NCI-H446 (cell line): ENCODE measurements at places on chromosomes 1 and 21.

GRCh38 chr1:168795681-168796080 lies 66.7 kb upstream of the DPT start:
- no peak for DNase-seq

- peak; percentile 70 for DNase-seq
Measured at GRCh38 chr1:61081686-61082310, 563 bp upstream of the NFIA start.

GRCh38 chr21:43808832-43809251 lies 19.5 kb downstream of the RRP1 start:
- DNase-seq: no peak

DNA sequence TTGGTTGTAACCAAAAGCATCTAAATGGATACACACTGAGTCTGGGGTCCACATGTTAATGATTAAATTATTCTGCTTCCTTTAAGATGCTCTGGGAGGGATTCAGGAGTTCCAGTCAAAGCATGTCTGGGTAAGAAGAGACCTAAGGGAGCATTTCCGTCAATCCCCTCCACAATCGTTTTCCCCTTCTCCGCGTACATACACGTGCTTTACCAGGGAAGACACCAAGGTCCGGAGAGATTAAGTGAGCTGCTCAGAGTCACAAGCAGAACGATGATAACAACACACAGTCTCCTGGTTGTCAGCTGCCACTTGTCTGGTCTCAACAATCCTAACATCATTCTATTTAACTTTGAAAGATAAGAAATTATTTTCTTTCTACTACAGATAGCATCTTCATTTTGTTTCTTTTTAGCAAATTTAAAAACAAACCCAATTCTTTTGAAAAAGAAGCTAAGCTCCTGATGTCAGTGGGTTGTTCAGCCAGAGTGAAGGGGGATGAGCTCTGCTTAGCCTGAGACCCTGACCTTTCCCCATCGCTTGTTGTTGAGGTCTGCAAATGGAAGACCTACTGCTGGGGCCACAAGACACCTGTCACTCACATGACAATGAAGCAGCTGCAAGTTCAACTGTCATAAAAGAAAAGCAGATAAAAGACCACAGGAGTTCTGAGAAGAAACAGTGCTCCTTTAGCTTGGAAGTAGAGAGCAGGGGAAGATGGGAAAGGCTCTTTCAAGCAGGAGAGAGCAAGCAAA lies 4.5 kb downstream of the PAFAH2 start:
- no peak for DNase-seq

- no peak for DNase-seq
Measured at GRCh38 chr1:108554682-108555427, 5.0 kb upstream of the EEIG2 start.

- no peak for DNase-seq
Measured at GRCh38 chr1:13763222-13763621, 63.2 kb downstream of the PRDM2 start.

GRCh38 chr21:41166884-41167283 lies 1.1 kb upstream of the BACE2 start:
- DNase-seq: no peak

DNA sequence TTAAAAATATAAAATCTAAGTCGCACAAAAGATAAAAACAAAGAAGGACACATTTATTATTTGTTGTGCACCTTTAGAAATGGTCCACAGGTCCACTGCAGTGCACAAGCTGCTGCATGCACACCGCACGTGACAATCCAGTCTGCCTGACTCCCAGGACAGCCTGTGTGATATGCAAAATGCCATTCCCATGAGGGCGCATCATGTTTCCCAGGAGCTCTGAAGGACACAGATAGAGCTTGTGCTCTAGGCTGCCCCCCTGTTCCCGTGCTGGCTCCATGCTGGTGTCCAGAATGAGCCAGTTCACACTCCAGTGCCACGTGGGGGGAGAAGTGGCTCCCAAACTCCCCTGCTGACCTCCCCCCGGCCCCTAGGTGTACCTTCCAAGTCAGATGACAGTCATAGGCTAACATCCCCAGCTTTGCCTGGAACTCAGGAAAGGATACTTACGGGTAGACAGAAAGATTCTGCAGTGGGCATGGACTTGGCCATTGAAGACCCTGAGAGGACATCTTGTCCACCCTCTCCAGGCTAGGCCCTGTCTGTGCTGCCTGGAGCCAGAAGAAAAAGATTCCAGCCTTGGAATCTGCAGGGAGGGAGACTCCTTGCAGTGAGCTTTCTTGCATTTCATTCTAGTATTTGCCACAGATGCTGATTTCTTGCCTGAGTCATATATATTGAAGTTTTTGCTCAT lies 26.3 kb downstream of the RAB7B start:
- no peak for DNase-seq

DNA sequence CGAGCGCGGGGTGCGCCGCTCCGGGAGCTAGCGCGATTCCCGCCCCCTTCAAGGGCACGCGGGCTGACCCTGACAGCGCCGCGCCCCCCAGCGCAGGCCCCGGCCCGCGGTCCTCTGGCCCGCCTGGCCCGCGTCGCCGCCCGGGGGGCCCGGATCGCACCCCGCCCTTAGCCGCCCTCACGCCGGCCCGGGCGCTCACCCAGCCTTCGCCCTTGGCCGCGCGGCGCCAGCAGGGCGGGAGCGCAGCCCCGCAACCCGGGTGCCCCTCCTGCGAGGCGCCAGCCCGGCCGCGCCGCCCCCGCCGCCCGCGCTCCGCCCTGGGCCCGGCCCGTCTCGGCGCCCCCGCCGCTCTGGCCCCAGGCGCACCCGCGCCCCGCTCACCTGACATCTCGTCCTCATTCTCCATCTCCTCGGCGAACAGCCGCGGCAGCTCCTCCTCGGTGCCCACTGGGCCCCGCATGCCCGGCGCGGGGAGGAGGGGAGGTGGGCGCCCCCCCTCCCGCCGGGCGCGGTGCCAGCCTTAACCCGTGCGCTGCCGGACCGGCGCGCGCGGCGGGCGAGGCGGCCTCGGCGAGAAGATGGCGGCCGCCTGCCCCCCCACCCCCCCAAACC lies 451 bp downstream of the CHD5 start:
- DNase-seq: peak; percentile 38

- no peak for DNase-seq
Measured at GRCh38 chr1:159084867-159085266, 8.3 kb upstream of the AIM2 start.

DNA sequence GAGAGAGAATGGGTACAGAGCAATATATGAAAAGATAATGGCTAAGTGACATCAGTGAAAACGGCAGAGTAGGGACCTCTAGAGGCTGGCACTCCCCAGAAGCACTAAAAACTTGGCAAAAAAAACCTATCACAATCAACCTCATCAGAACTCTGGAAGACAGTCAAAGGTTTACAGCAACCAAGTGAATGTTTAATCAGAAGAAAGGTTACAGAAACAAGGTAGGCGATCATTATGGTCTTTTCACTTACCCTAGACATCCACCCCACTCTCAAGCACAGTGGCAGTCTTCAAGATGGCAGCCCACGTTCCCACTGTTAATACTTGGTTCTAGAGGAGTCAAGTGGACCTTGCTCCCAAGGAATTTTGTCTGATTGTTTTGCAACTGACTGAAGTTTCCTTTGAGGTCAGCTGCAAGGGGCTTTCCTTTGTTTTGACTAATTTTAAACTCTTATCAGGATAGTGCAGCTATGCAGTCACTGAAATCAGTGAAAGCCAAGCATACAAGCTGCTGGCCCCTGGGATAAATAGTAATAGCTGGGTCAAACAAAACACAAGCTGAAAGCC lies 7.2 kb downstream of the KIFAP3 start:
- DNase-seq: no peak

DNA sequence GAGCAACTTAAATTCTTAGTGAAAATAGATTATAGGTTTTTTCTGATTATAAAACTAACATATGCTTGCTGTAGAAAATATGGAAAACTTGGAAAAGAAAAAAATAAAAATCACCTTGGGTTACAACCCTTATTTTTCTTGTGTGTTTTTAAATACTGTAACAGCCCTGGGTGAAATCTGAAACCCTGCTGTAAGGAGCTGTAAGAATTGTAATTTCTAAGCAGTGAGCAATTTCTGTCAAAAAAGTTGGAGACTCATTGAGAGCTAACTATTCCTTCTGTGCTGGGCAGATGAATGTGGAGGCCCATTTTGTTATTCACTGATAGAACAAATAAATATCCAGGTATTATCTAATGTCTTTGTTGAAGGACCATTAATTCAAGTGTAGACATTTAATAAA lies 42.6 kb downstream of the ADCY10 start:
- DNase-seq: no peak

GRCh38 chr1:20785907-20786252 lies 1.2 kb downstream of the HP1BP3 start:
- DNase-seq: no peak

DNA sequence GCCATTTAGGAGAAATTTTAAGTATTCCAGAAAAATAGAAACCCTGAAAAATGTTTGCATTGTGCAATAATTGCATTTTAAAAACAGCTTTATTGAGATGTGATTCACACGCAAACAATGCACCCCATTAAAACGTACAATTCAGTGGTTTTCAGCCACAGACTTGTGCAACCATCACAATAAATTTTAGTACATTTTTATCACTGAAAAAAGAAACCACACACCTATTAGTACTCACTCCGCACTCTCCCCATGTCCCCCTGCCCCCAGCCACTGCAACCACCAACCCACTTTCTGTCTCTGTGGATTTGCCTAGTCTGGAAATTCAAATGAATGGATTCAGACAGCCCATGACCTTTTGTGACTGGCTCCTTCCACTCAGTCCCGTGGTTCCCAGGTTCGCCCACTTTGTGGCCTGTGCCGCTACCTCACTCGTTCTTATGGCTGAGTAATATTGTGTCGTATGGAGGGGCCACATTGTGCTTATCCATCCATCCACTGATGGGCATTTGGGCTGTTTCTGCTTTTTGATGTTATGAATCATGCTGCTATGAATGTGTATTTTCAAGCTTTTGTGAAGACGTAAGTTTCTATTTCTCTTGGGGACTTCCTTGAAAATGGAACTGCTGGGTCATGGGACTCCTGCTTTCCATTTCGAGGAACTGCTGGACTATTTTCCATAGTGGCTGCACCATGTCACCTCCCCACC lies 147.7 kb upstream of the ARHGEF16 start:
- no peak for DNase-seq

DNA sequence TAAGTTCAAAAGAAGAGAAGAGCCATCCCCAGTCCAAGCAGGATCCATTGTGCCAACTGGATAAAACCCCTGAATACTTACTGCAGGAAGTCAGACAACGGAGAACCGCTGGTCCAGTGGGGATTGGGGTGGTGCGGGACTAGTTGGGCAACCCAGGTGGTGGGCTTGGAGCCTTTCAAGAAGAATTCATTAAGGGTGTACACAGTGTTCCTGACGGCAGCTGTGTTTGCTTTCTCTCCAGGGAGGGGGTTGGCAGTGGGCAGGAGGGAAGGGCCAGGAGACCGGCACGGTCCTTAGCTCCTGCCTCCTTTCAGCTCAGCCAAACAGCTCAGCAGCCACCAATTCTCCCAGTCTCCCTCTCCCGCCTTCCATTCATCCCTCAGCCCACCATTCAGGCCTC lies 7.1 kb upstream of the CDK18 start:
- peak; percentile 14 for DNase-seq

DNA sequence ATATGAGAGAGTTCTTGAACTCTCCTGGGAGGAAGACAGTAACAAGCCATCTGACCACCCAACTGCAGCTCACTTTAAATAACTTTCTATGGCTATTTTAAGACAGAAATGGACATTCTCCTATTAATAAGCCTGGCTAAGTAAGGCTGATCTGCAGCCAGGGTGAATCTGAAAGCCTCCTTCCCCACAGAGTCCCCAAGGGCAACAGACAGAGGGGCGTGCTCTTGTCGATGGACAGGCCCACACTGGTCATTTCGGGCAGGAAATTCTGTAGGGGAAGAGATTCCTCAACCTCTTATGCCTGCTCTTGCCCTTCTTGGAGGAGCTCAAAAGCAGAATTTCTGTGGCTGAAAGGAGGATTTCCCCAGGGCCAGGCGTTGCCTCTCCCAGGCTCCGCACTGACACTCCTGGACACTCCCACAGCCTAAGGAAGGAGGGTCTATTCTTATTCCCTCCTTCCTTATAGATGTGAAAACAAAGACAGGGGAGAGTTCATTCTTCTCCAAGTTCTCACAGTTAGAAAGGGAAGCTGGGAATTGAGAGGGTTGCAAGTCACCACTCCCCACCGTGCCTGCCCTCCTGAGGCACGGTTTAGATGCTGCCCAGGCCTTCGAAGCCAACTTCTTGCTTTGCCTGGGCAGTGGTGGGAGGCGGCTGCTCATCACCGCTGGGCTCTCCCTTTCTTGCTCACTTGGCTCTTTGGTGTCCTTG lies 17.9 kb upstream of the KANK4 start:
- no peak for DNase-seq

DNA sequence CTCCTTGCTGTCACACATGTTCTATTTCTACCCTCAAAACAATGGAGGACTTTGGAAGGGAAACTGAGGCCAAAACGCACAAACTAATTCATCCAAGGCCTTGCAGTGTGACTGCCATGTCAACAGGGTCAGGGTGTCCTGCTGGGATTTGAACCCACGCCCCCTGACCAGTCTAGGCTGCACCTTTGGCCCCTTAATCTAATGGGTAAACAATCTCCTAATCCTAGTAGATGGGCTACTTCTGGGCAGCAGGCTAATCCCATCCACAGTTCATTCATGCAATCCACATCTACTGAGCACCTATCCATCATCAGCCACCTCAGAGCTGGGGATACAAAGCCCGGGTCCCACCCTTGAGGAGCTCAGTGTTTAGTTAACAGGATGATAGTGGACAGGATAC lies 17.0 kb upstream of the LEFTY2 start:
- DNase-seq: no peak

- no peak for DNase-seq
Measured at GRCh38 chr1:116502671-116503314, 68.0 kb downstream of the CD58 start.
